HS-5 (cell line): ENCODE measurements at places on chromosomes 12 and 14.

GRCh38 chr12:88529531-88530488, 50.5 kb downstream of the KITLG start:
- DNase-seq, result no peak

DNA sequence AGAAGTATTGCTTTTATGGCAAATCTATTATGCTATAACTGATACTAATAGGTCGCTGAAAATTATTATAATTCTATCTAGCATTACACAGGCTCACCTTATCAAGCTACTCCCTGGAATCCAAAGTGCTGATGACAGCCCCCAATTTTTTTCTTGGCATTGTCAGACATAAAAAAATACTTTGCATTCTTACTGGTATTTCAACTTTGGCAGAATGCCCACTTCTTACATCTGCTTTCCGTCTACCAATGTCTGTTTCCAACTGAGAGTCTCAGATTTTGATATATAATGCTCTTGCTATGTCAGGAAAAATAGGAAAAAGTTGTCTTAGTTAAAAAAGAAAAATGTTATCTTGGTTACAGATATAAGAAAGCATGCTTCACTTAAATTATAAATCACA, 615.4 kb downstream of the C12orf50 start:
- DNase-seq, result peak; percentile 22

DNA sequence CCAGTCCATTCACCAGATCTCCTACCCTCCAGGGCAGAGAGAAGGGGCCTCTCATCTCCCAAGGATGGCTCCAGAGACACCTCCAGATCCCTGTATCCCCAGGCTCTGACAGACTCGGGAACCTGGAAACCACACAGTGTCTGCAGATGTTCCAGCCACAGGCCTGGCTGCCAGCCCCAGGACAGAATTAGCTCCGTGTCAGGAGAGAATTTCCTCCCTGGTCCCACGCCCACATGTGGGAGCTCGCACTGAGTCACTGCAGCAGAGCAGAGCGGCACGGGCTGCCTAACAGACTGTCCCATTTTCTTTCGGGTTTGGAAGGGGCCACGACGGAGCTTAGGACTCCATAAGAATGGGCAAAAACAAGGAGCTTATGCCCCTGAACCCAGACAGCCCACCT, 33.6 kb downstream of the CMKLR1 start:
- DNase-seq, result peak; percentile 64

GRCh38 chr14:33188880-33189279, 250.2 kb downstream of the NPAS3 start:
- no peak for DNase-seq

DNA sequence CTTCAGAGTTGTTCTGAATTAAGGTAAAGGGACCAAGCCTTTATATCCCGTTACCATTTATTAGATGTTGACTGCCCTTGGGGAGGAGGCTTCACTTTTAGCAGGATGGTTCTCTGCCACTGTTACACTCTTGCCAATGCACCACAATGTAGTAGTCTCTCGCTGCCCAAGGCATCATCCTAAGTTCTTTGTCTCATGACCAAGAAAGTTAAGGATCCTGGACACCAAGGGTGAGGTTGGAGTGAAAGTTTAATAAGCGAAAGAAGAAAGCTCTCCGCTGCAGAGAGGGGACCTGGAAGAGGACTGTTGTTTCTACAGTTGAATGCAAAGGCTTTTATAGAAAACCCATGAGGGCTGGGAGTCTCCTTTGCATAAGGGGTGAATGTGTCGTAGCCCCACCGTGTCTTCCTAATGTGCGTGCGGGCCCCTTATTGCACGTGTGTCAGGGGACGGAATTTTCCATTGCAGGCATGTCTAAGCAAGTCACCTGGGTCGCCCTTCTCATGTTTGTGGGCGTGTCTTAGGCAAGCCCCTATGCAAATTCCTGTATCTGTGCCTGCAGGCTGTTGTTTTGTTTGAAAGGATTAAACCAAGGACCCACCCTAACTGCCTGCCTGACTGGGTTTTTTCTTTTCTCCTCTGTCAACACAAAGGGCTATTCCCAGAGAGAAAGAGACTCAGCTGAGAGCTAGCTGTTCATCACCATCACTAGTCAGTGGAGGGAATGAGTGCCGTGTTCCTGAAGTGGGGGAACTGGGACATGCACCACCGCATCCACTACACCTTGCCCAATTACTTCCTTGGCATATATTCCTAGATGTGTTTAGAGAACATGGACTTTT, 17.6 kb upstream of the RNASE1 start:
- DNase-seq, result no peak

- no peak for DNase-seq
These were observed 24.0 kb downstream of the TCTN1 start for GRCh38 chr12:110637869-110638441.

DNA sequence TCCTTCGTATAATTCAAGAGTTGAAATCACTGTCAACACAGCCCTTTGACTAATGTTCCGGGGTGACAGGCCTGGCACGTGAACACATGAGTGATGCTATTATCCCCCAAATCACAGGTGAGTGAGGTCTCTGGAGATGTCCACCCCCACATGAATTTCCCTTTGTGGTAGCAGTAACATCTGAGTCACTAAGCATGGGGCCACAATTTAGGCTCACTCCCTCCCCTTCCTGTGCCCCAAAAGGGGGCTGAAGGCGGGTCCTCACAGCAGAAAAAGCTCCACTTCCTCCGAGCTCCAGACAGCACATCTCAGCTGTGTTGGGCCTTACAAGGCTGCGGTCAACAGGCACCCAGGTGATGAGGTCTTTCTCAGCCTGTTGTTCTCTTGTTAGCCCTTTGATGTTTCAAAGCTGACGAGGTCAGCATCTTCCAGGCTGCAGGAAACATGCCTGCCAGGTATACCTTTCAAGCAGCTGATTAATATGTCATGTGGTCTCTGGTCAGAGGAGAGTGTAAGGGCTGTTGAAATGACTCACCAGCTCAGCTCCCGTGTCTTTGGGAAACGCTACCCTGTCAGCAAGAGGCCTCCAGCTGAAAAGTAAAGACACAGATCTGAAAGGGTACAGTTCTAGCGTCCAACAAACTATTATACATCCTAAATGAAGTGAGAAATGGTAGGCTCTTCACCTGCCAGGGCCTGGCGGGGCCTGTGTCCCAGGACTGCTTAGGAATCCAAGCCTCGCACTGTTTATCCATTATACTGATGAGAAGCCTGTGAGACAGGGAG, 107.3 kb downstream of the ZFP36L1 start:
- no peak for DNase-seq
